ENCODE measurements at places on chromosomes 5 and 9.

DNA sequence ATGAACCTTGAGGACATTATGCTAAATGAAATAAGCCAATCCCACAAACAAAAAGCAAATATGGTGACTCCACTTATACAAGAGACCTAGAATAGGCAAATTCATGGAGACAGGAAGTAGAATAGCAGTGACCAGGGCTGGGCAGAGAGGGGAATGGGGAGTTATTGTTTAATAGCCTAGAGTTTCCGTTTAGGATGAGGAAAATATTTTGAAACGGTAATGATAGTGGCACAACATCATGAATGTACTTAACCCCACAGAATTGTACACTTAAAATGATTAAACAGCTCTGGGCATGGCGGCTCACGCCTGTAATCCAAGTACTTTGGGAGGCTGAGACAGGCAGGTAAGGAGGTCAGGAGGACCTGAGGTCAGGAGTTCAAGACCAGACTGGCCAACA lies 65.8 kb downstream of the NSUN2 start:
- no peaks in the 10 kb centered on the region for H3K27me3 ChIP-seq
- H3K27ac ChIP-seq = no peak overlapping the region
- H3K36me3 ChIP-seq = no peaks in the 10 kb centered on the region
- no peak overlapping the region for H3K4me3 ChIP-seq
- DNase-seq = no peak
- no peaks in the 10 kb centered on the region for H3K4me1 ChIP-seq

GRCh38 chr9:124423591-124423990 lies 8.3 kb upstream of the PSMB7 start:
- H3K4me3 ChIP-seq = no peak overlapping the region
- no peaks in the 10 kb centered on the region for H3K27me3 ChIP-seq
- H3K27ac ChIP-seq = no peak overlapping the region
- no peaks in the 10 kb centered on the region for H3K4me1 ChIP-seq
- no peaks in the 10 kb centered on the region for H3K36me3 ChIP-seq

GRCh38 chr5:923281-923873 lies 30.7 kb downstream of the TRIP13 start:
- H3K4me3 ChIP-seq = no peak overlapping the region
- DNase-seq = peak; percentile 43
- no peak overlapping the region for H3K27ac ChIP-seq
- H3K36me3 ChIP-seq = no peaks in the 10 kb centered on the region
- peaks cover 6% of the 10 kb centered on the region for H3K27me3 ChIP-seq

DNA sequence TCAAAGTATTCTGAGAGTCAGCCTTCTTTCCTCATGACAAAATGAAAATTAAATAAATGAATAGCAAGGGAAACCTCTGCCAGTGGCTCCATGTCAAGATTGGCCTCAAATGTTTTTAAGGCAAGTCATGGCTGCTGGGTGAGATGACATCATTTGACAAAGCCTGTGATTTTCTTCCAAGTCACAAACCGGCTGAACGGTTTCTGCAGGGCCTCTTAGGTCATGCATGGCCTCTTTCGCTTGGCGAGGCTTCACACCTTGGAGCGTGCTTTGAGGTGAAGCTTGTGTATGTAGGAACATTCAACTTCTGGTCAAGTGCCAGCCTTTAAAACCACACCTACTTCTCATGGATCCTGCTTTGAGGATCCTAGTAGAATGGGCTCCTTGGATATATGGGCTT lies 161.0 kb upstream of the ZNF618 start:
- no peak overlapping the region for H3K27ac ChIP-seq
- H3K36me3 ChIP-seq = no peaks in the 10 kb centered on the region
- no peaks in the 10 kb centered on the region for H3K4me1 ChIP-seq
- H3K4me3 ChIP-seq = no peak overlapping the region

DNA sequence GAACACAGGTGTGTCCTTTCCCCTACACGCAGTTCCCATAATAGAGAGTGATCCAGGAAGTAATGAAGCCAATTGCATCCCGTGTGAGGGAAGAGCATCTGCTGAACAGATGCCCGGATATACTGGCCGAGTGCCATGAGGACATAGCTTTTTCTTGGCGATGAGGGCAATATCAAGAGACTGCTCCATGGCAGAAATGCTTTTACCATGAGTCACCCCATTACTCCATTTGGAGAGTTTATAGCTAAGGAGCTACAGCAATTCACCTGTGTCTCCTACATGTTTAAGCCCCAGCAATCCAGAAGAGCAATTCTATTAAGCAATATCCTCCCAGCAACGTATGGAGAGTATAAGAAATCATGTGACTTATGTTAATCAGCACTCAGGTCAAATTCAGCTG lies 222.0 kb upstream of the KLF4 start:
- H3K27me3 ChIP-seq = no peaks in the 10 kb centered on the region
- no peak for DNase-seq
- H3K4me3 ChIP-seq = no peak overlapping the region
- H3K27ac ChIP-seq = no peak overlapping the region
- no peaks in the 10 kb centered on the region for H3K36me3 ChIP-seq

DNA sequence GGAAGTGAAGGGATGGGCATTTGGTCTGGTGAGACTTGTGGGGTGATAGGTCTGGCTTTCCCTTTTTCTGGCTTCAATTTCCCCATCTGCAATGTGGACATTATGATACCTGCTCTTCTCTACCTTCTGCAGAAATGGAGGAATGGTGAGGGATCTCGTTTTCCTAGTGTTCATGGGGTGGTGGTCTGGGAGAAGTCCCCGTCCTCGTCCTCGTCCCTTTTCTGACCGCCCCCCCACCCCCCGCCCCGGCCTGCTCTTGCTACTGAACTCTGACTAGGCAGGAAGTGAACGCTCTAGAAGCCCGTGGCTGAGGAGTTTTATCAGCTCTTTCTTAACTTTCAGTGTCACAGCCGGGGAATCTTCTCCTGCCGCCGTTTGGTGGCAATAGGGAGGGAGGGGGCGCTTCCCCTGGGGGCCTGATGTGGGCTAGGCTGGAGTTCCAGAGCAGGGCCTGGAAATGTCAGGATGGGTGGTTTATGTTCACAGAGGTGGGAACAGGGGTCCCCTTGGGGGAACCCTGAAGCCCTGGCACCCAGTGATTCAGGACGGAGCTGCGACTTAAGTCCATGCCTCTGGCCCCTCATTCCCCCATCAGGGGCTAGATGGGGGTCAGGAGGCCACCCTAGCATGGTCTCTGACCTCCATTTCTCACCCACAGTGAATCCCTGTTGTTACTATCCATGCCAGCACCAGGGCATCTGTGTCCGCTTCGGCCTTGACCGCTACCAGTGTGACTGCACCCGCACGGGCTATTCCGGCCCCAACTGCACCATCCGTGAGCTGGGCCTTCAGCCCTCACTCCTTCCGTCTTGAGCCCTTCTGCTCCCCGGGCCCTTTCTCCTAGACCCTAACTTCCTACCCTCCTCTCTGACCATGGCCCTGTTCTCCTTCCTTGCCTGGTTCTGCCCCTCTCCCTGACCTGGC lies 6.7 kb downstream of the PTGS1 start:
- no peak for DNase-seq
- no peaks in the 10 kb centered on the region for H3K27me3 ChIP-seq
- no peaks in the 10 kb centered on the region for H3K36me3 ChIP-seq
- H3K4me1 ChIP-seq = peaks cover 7% of the 10 kb centered on the region

DNA sequence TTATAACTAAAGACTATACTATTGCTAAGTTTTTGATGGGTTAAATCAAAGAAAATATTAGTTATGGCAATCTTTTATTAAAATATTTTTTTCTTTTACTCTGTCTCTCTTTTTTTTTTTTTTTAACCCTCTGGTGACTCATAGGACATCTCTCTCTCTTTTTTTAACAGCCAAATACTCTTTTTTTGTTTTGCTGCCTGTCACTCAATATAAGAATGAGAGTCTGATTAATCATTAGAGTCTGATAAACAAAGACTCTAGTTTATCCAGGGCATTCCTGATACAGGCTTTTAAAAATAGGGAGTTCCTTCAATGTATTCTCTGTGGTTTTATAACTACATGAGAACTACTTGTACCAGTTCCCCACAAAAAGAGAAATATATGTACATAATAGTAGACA lies 77.3 kb downstream of the SLC38A9 start:
- no peaks in the 10 kb centered on the region for H3K4me1 ChIP-seq
- no peak overlapping the region for H3K27ac ChIP-seq
- no peaks in the 10 kb centered on the region for H3K36me3 ChIP-seq
- H3K27me3 ChIP-seq = no peaks in the 10 kb centered on the region
- H3K4me3 ChIP-seq = no peak overlapping the region
- no peak for DNase-seq

DNA sequence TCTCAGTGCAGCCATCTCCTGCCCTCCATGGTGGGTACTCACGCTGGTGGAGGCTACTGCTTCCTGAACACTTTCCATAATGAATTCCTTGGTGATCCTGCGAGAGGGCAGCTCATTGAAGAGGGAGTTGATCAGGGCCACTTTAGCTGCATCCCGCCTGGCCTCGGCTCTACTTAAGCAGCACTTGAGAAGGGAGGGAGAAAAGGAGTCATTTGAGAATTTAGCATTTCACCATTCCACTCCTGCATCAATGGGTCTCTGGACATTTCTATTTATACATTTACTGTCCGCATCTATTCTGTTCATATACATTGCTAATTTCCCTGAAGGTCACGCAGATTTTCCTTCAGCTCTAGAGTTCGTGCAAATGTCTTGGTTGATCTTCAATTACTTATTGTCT lies 35.1 kb downstream of the LIX1 start:
- DNase-seq = no peak
- no peaks in the 10 kb centered on the region for H3K27me3 ChIP-seq
- H3K36me3 ChIP-seq = no peaks in the 10 kb centered on the region
- H3K4me1 ChIP-seq = no peaks in the 10 kb centered on the region
- H3K27ac ChIP-seq = no peak overlapping the region
- no peak overlapping the region for H3K4me3 ChIP-seq

DNA sequence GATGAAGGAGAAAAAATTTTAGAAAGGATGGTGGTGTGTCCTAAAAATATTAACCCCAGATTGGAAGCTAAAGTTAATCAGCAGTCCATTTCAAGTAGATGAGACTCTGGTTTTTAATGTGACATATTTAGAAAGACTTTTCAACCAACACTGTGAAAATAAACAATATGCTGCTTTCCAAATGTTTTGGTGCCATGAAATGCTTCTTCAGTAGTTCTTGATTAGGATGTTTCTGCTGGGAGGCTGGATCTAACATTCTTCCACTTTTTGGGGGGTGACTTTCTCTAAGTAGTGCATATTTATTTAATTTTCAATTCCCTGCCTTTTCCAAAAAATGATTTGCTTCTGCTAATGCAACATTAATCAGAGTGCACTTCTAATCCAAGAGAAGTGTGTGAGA lies 593.3 kb upstream of the DMAC1 start:
- H3K27ac ChIP-seq = no peak overlapping the region
- no peaks in the 10 kb centered on the region for H3K36me3 ChIP-seq
- H3K4me3 ChIP-seq = no peak overlapping the region
- H3K4me1 ChIP-seq = peaks cover 3% of the 10 kb centered on the region
- no peak for DNase-seq

- DNase-seq = no peak
- no peaks in the 10 kb centered on the region for H3K27me3 ChIP-seq
- H3K27ac ChIP-seq = no peak overlapping the region
- no peaks in the 10 kb centered on the region for H3K4me1 ChIP-seq
- no peak overlapping the region for H3K4me3 ChIP-seq
These were observed 12.8 kb downstream of the NKD2 start for GRCh38 chr5:1021136-1021968.

GRCh38 chr5:135034236-135034962 lies 371 bp upstream of the PITX1 start:
- H3K4me1 ChIP-seq = peaks cover 5% of the 10 kb centered on the region
- peak overlapping the region; percentile 5 for H3K4me3 ChIP-seq
- peaks cover 84% of the 10 kb centered on the region for H3K27me3 ChIP-seq
- DNase-seq = no peak
- no peak overlapping the region for H3K27ac ChIP-seq
- H3K36me3 ChIP-seq = no peaks in the 10 kb centered on the region

DNA sequence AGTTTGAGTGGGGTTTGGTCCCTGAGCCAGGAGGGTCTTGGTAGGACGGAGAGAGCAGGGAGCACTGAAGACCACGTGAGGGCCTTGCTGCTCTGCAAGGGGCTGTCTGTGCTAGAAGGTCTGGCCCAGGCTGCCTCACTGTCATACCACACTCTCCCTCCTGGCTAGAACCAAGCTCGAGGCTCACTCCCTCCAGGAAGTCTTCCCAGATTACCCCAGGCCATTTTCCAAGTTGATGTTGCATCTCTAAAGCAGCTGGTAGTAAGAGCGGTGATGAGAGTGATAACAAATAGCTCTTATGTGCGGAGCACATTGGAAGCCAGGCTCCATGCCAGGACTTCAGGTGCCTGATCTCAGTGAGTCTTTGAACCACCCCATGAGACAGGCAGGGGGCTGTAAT lies 6.6 kb downstream of the MYMK start:
- no peaks in the 10 kb centered on the region for H3K27me3 ChIP-seq
- no peak for DNase-seq
- H3K36me3 ChIP-seq = no peaks in the 10 kb centered on the region

DNA sequence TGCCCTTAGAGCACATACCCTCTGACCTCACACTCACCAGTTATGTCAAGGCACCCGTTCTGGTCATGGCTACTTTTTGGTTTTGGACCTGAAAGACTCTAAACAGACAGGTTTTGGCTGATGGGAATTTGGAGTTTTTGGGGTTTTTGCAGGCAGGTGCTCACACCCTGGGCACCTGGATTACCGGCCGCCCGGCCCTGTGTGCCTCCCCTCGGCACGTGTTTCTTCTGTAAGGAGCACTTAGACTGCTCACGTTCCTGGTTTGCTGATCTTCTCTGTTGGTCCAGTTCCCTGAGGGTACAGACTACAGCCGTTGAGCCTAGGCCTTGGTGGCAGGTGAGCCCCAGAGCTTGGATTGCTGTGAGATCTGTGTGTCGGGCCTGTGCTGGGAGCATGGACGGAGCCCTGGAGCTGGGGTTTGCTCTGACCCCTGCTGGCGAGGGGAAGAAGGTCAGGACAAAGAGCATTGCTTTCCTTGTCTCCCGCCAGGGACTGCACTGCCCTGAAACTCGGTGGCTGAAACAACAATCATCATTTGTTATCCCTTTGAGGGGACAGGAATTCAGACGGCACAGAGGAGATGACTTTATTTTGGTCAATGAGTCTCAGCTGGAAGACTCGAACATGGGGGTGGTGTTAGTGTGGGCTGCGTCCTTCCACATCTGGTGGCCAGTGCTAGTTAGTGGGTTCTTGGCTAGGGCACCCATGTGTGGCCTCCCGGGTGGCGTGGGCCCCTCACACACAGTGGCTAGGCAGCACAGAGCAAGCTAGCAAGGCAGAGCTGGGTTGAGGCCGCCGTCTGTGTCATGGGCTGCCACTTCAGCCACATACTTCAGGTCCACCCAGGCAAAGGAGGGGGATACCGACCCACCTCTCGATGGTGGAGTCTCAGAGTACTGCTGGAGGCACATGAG lies 76.4 kb downstream of the EHMT1 start:
- H3K27ac ChIP-seq = no peak overlapping the region
- DNase-seq = peak; percentile 67
- H3K4me1 ChIP-seq = peaks cover 8% of the 10 kb centered on the region
- no peak overlapping the region for H3K4me3 ChIP-seq
- no peaks in the 10 kb centered on the region for H3K36me3 ChIP-seq

- H3K36me3 ChIP-seq = peaks cover 5% of the 10 kb centered on the region
- H3K4me3 ChIP-seq = no peak overlapping the region
These were observed 2.1 kb downstream of the PRRC1 start for GRCh38 chr5:127519527-127519926.
